ENCODE measurements at places on chromosomes 2 and 18.

- DNase-seq = no peak
Measured at GRCh38 chr18:46171331-46171730, 67.1 kb downstream of the HAUS1 start.

GRCh38 chr2:188399159-188399558 is 107.5 kb downstream of the GULP1 start:
- no peak for DNase-seq

GRCh38 chr18:61148322-61148721 is 184.9 kb upstream of the CDH20 start:
- DNase-seq = no peak

GRCh38 chr2:65979446-65979845 is 455.5 kb upstream of the MEIS1 start:
- DNase-seq = no peak

- DNase-seq = no peak
Measured at GRCh38 chr18:51654488-51655326, 457.2 kb upstream of the MEX3C start.

DNA sequence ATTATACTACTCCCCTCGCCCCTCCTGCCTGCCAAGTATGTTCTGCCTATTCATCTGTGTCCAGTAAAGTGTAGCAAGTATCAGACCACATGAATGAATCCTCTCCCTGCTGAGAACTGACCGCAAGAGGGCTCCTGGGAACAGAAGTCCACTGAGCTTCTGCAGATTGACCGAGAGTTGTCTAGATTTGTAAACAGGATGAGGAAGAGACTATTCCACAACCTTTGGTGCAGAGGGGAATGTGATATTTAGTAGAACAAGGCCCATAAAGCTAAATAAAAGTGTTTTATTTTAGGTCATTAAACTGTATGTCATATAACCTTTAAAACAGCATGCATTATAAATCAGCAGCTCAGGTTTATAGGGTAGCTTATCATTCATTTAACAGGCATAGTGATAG is 377.0 kb downstream of the DCC start:
- no peak for DNase-seq

All from stimulated activated naive CD4-positive, alpha-beta T cell (primary cell).